ENCODE measurements at places on chromosomes 1 and 21.

GRCh38 chr21:28418726-28419514 lies 573.8 kb downstream of the LTN1 start:
- no peak for DNase-seq

- DNase-seq = no peak
These were observed 16.9 kb downstream of the ACTRT2 start for GRCh38 chr1:3038113-3038551.

- no peak for DNase-seq
These were observed 137.4 kb downstream of the FGGY start for GRCh38 chr1:59434336-59434735.

DNA sequence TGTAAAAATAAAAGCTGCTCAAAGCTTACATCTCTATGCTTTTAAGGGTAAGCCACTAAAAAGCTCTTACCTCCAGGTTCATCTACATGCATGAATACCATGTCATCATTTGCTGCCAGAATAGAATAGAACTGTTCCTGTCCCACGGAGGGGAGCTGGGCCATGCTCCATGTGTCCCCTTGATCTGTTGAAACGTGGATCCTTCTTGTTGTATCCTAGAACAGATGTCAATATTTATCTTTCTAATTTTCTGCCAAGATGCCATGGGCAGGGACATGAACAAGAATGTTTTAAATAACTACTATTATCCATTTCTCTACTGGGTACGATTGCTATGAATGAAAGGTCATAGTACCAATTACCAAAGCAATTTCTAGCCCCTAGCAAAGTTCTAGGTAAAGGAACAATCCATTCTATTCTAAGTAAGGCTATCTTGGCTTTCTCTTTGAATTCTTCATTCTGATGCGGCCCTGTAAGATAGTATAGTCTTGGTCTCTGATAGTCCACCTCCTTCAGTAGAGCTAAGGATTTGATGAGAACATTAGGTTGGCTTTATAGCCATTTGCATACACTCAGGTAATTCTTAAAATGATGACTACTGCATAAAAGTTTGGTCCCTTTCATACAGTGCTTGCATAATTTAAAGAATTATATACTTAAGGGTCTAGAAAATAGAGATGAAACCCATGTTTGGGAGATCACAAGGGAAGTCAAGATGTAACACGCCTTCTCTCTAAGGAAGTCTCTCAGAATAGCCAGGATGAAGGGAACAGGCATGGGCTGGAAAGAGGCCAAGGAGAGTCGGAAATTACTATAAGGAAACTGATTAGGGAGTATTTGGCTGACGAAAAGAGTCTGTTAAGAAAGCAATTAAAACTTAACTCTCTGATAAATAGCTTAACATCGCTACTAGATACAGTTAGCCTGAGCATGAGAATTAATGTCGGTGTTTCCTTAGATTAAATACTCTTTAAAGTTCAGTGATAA lies 35.4 kb upstream of the MYBPHL start:
- DNase-seq = no peak

- DNase-seq = no peak
These were observed 53.5 kb upstream of the C8B start for GRCh38 chr1:57019236-57019839.

DNA sequence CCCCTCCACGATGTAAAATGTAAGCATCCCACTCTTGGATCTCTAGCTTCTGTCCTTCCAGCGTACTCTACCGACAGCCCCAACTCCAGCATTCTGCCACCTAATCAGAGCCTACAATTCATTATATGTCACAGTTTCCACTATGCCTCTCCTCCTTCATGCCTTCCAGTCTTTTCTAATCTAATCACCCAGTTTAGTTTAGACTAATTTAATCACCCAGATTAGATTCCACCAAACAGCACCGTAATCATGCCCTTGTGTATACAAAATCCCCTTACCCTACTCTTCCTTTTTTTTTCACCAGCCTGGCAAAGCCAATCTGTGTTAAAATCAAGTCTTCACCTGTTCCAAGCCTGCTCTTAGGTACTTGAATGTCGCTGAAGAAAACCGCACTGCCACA lies 49.8 kb upstream of the KANK4 start:
- no peak for DNase-seq

DNA sequence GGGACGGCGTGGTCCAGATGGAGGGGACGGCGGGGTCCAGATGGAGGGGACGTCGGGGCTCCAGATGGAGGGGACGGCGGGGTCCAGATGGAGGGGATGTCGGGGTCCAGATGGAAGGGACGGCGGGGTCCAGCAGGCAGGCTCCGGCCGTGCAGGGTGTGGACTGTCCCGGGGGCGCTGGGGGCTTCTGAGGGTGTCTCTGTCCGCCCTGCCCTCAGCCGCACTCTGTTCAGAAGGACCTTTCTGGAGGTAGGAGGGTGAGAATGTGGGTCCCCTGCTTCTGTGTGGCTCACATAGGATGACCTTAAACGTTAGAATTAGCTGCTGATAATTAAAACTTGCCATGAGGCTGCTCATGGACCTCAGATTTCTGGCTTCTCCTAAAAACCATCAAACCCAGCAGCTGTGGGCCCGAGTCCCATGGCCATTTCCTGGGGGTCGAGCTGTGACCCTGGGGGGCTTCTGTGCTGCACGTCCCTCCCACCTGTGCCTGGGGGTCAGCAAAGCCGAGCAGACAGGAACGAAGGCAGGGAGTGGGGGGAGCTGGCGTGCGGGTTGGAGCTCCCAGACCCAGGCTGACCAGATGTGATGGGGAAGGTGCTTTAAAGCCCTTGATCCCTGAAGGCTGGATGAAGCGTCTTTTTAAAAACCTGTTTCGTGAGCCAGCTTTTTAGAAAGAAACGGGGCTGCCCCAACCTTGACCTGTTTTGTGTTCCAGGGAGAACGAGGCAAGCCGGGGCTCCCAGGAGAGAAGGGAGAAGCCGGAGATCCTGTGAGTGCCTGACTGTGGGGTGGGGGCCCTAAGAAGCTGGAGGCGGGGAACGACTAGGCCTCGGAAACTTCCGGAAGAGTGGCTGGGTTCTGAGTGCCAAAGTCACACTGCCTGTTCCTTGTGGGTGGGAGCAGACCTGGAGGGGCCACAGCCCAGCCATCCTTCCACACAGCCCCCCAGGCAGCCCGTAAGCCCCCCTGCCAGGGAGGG lies 7.1 kb downstream of the COL6A1 start:
- DNase-seq = no peak

- no peak for DNase-seq
These were observed 8.6 kb upstream of the SPSB1 start for GRCh38 chr1:9284061-9284460.

DNA sequence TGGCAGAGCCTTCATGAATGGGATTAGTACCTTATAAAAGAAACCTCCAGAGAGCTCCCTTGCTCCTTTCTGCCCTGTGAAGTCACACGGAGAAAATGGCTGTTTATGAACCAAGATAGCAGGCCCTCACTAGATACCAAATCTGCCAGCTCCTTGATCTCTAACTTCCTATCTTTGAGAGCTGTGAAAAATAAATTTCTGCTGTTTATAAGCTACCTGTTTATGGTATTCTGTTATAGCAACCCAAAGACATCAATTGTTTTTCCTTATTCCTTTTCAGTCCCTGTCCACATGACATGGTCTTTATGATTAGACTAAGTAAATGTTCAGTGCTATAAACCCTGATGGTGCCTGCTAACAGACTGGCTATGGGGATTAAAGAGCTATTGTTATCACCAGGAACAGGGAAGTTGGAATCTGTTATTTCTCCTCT lies 9.7 kb upstream of the STIL start:
- no peak for DNase-seq

DNA sequence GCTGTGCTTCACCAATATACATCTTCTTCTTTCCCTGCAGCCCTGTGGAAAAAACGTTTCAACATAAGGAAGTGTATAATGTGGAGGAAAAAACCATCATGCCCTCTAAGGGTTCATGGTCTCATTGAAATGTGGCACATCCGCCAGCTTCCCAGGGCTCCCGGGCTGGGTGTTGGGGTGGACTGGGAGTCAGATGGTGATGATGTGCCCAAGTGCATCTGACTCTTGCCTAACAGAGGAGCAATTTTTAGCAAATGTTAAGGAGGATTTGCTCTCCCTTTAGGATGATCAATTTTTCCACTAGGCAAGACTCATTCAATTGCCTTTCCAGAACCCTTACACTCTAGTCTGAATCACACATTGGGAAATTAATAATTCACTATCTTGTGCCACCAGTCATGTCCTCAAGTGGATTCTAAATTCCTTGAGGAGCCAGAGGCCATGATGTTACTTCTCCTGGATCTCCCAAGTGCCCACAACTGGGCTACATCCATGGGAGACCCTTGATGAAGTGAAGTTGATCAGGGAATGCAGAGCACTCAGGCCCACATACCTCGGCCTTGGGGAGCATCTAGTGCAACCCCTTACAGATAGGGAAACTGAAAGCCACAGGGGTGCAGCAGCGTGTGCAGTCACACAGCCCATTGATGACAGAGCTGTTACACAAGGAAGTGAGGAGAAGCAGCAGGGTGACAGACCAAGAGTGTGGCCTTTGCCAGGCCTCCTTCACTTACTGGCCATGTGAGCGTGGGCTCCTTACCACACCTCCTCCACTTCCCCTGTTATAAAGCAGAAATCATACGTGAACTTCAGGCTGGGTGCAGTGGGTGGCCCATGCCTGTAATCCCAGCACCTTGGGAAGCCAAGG lies 100.0 kb upstream of the SLC44A3 start:
- no peak for DNase-seq

- no peak for DNase-seq
These were observed 2.2 kb downstream of the CSF1 start for GRCh38 chr1:109912873-109913272.

GRCh38 chr1:247175458-247175857 lies 3.6 kb upstream of the ZNF124 start:
- no peak for DNase-seq

DNA sequence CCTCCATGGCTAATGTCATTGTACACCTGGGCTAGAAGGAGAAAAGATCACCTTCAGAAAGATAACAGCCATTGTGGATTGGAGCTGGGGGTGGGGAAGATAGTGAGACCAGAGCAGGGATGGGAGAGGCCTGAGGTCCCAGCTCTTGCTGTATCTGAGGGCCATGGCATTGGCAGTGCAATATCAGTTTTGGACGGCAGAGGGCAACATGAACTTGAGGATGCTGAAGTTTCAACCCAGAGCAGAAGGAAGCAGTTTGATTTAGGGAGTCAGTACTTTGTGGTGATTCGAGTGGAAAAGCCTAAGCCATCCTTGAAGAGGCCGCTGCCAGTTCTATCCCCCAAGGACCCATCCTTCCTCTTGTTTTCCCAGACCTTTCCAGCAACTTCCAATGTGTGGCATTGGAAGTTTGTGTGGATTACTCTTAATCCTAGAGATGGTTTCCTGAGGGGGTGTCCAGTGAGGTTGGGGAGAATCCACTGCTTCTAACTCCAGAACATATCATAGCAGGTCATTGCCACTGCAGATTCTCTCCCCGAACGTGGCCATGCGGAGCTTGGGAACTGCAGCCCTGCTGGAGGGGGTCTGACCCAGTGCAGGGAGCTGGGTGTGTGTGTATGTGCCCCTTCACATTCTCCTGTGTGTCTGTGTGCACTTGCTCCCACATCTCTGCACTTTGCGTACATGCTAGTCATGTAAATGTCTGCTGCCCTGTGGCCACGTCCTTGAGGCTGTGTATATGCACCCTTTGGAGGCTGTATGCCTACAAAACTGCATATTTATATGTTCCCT lies 24.1 kb downstream of the SLC26A9 start:
- DNase-seq = peak; percentile 62

GRCh38 chr1:74180490-74180889 lies 17.5 kb downstream of the LRRIQ3 start:
- no peak for DNase-seq

GRCh38 chr1:207951652-207952051 lies 40.7 kb upstream of the CD34 start:
- DNase-seq = no peak

- no peak for DNase-seq
These were observed 91.1 kb downstream of the DMRTB1 start for GRCh38 chr1:53550201-53550741.

GRCh38 chr1:51690285-51690961 lies 73.5 kb downstream of the OSBPL9 start:
- no peak for DNase-seq

- DNase-seq = no peak
These were observed 9.6 kb upstream of the ACTL8 start for GRCh38 chr1:17745479-17745955.

All from activated T-cell treated with anti-CD3 and anti-CD28 coated beads for 4 hours (primary cell).